ENCODE measurements at places on chromosomes 4 and X.

- DNase-seq: no peak
Measured at GRCh38 chr4:11698033-11698432, 269.3 kb upstream of the HS3ST1 start.

- DNase-seq: peak; percentile 88
Measured at GRCh38 chr4:80196922-80197573, at the start of gene PRDM8. Gene PRDM8, plus strand, starts transcription at chr4:80197503. Its CDS starts 2,578 bp downstream, at chr4:80200081.

DNA sequence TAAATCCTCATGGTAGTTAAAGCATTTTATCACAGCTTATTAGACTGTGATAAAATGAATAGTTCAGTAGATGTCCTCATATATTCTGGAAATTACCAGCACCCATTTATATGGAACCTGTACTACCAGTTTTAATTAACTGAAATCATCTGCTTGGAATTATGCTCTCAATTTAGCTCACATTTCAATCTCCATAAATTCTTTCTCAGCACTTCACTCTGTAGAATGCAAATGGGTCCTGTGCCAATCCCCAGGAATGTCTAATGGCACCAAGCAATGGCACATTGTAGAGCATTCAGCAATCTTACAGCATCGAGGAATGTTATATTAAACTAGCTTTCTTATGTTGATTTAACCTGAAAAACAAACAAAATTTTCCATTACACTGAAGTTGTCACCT lies 355.1 kb downstream of the PDHA2 start:
- DNase-seq: no peak

GRCh38 chr4:105327956-105328355 lies 145.9 kb downstream of the PPA2 start:
- no peak for DNase-seq

- DNase-seq: no peak
Measured at GRCh38 chr4:3707423-3708102, 58.6 kb upstream of the ADRA2C start.

DNA sequence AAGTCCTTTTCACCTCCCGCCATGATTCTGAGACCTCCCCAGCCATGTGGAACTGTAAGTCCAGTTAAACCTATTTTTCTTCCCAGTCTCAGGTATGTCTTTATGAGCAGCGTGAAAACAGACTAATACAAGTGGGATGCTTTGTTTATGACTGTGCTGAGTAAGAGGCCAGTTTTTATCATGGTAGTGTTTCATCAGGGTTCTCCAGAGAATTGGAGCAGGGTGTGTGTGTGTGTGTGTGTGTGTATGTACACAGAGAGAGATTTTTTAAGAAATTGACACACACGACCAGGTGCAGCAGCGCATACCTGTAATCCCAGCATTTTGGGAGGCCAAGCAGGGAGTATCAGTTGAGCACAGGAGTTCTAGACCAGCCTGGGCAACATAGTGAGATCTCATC lies 34.6 kb upstream of the SLC2A9 start:
- no peak for DNase-seq
